ENCODE measurements at places on chromosomes 16 and 17. TPM values are rescaled to one million over a fixed set of nuclear protein-coding genes. Genes with fewer than 3 reads are reported as not detected.

DNA sequence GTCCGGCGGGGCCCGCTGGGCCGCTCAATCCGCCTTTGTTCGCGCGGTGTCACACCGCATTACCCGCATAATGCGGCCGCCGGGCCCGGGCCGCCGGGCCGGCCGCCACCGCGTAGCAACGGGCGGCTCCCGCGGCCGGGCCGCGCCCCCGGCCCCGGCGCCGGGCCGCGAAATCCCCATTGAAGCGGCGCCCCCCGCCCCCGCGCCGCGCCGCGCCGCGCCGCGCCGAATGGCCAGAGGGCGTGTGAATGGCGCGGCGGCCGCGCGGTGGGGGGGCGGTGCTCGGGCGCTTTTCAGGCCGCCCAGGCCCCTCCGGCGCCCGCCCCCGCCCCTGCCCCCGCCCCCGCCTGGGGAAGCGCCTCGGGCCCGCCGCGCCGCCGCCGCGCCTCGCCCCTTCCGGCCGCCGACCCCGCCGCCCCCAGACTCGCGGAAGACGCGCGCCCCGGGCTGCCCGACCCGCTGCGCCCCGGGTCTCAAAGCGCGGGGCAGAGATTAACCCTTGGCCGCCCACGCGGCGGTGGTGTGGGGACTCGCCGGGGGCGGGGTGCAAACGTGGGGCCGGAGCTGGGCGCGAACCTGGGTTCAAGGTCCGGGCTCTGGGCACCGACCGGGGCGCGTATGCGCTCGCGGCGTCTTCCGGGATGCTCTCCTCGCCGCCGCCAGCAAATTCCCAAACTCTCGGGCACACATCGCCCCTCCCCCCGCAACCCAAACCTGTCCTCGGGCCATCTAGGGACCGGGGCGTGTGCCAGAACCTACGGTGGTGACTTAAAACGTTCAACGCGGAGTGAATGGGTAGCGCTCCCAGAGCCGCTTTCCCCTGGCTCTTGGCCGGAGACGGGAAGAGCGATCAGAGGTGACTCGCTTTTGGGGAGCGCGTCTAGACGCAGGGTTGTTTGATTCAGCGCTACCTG is 46.7 kb downstream of the WNT3 start:
- DNase-seq, result peak; percentile 20

- DNase-seq, result peak; percentile 52
These were observed 26.1 kb upstream of the KDM8 start for GRCh38 chr16:27177031-27177774.

DNA sequence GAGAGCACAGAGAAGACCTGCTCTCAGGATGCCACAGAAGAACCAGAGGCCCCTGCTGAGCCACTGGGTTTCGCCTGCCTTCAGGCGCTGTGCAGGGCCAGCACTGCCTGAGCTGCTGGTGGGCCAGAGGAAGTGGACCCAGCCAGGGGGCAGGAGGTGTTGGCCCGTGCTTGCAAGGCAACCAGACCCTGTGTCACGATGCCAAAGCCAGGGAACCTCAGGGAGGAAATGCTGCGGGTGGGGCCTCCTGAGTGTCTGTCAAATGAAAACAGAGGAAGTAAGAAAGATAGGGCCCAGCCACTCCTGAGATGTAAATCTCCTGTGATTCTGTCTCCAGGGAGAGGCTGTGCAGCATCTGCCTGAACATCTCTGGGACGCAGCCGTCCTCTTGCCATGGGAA is 58.1 kb upstream of the ADORA2B start:
- DNase-seq, result no peak

DNA sequence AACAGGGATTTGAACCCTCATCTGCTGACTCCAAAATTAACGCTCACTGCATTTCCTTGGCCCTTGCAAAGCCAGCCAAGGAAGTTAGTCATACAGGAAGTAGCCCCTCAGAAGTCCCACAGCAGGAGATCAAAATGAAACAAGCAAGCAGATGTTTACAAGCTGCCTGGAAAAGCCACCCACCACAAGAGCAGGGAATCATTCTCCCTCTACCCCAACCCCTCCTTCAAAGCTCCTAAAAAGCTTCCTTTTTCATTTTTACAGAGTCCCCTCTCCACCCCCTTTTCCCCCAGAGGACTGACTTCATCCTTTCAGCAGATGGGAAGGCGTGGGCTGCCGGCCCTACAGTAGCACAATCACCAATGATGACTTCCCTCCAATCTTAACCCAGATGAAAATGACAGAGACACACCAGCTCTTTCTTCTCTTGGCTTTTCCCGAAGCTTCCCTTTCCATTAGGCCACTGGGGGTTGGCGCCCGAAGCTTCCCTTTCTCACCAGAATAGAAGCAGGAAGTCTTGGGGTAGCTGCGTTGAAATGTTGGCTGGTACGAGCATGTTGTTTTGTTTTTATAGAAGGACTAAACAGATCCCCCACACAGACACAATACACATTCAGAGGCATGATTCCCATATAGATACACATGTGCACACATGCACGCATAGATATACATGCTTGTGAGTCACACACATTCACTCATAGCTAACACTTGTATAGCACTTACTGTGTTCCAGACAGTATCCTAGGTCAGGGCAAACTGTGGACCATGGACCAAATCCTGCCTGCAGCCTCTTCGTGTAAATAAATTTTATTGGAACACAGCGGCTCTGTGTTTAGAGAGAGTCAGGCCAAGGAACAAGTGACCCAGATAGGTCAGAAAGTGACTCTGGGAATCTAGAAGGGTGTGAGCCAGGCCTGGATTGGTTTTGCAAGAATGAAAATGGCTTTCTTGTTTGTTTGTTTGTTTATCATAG is 17.4 kb downstream of the ITPRIPL2 start:
- DNase-seq, result peak; percentile 90

Gene PER1
- total RNA-seq, result 12.5 TPM

GRCh38 chr17:77419547-77420094 is 278.9 kb downstream of the SEC14L1 start:
- DNase-seq, result no peak

DNA sequence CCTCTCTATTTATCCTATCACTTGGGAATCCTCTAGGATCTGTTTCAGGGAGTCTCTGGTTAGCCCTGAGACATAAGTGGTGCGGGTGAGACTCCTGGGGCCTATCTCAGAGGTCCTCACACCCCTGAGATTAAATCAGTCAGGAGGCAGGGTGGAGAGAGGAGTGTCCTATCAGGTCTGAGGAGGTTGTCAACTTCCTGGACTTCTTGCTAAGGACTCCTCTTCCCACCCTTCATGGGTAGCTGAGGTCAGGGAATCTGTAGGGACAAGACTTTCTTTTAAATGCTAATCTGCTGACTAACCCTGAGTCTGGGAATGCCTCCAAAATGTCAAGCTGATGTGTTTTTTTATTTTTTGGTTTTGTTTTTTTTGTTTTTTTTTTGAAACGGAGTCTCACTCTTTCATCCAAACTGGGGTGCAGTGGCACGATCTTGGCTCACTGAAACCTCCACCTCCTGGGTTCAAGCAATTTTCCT is 6.6 kb upstream of the ARMC5 start:
- peak; percentile 91 for DNase-seq

GRCh38 chr17:69286257-69286656 is 40.7 kb downstream of the ABCA5 start:
- no peak for DNase-seq

GRCh38 chr17:76369379-76369778 is 15.0 kb upstream of the SPHK1 start:
- DNase-seq, result no peak

Gene ZG16
- total RNA-seq, result not detected

DNA sequence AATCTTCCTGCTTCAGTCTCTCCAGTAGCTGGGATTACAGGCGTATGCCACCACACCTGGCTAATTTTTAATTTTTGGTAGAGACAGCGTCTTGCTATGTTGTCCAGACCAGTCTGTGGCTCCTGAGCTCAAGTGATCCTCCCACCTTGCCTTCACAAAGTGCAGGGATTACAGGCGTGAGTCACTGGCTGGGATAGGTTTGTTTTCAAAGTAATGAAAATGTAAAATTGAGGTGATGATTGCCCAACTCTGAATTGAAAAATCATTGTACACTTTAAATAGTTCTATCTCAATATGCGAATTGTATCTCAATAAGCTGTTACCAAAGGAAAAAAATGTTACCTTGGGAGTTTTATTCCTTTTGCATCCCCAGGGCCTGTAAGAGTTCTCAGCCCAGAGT is 1.2 kb upstream of the AMFR start:
- DNase-seq, result peak; percentile 19

Gene CHTF8
- 65.2 TPM for total RNA-seq
